ENCODE measurements at places on chromosomes 1 and 21.

GRCh38 chr1:94828251-94828650, 8.1 kb downstream of the SLC44A3 start:
- no peak for DNase-seq

GRCh38 chr1:47223921-47224675, 7.9 kb downstream of the TAL1 start:
- DNase-seq = no peak

DNA sequence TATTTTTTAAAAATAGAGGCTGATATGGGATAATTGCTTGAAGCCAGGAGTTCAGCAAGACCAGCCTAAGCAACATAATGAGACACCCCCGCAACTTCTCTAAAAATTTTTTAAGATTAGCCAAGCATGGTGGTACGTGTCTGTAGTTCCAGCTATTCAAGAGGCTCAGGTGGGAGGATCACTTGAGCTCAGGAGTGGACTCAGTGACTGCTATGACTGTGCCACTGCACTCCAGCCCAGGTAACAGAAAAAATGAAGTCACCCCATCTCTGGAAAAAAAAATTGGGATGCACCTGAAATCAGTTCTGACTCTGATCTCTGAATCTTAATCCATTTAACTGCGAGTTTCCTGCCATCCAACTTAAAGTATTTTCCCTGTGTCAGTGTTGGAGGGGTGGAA, 124.2 kb downstream of the MRPS6 start:
- DNase-seq = no peak

GRCh38 chr1:167659450-167659849, 29.4 kb downstream of the RCSD1 start:
- no peak for DNase-seq

- no peak for DNase-seq
Observed at GRCh38 chr1:211468595-211468994, 23.4 kb downstream of the RD3 start.

DNA sequence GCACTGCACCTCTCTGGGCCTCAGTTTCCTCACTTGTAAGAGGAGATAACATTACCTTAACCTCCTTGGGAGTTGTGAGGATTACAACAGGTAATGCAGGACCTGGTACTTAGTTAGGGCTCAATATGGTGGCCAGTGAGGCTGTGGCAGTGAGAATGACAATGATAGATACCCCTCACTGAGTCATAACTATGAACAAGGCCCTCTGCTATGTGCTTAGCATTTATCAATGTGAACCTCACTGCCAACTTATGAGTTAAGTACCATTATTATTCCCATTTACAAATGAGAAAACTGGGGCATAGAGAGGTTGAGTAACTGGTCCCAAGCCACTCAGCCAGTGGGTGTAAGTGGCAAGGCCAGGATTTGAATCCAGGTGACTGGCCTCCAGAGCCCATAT, 64.4 kb downstream of the HMGB4 start:
- DNase-seq = no peak

DNA sequence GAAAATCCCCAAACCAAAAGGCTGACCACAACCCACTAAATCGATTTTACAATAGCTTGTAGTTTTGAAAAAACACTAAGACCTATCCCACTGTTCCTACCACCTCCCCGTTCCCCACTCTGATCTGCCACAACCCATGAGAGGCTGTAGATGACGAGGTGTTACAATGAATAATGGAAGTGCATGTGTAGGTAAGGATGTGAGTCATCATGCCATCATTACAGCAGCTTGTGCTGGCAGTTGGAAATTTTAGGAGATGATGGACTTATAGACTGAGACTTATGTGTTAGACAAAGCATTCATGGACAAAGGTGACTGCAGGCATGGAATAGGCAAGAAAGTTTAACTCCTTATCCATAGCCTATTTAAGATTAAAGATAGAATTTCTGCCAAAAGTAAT, 184.7 kb upstream of the CACYBP start:
- peak; percentile 14 for DNase-seq

GRCh38 chr1:247797518-247797917, 26.4 kb downstream of the OR14A16 start:
- no peak for DNase-seq

- no peak for DNase-seq
Observed at GRCh38 chr1:159339536-159339935, 37.4 kb downstream of the FCER1A start.

DNA sequence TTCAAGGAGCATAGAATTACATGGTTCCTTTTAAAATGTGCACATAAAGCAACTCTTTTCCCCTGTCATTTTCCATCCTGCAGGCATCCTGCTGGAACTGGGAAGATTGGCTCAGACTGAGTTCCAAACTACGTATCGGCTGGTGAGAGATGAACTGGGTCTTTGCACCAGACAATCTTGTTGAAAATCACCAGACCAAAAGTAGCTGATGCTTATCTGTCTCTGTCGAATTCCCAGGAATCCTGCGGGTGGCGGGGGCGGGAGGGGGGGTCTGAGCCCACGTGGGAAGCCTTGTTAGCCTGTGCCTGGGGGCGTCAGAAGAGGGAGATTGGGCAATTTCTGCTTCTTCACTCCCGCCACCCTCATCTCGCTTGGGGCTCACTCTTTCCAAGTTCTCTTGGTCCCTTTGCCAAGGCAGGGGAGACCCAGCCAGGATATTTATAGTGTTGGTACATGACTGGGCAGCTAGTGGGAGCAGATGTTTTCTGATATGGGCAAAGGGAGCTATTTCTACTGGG, 90.1 kb upstream of the SLC25A33 start:
- no peak for DNase-seq

DNA sequence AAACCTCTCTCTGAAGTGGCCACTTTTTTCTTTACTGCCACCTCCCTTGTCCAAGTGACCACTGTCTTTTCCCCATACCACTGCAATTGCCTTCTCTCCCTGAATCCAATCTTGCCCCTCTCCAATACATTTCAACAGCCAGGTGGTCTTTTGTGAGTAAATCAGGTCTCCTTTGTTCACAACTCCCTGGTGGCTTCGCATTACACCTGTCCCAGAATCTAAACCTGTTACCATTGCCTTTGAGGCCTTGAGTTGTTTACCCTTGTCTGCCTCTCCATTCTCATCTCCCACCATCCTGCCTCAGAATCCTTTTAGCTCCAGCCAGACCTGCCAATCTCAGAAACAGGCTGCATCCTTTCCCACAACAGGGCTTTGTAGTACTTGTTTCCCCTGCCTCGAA, 21.8 kb upstream of the DYNLT5 start:
- no peak for DNase-seq

GRCh38 chr1:180237869-180238476, 7.9 kb downstream of the LHX4 start:
- no peak for DNase-seq

DNA sequence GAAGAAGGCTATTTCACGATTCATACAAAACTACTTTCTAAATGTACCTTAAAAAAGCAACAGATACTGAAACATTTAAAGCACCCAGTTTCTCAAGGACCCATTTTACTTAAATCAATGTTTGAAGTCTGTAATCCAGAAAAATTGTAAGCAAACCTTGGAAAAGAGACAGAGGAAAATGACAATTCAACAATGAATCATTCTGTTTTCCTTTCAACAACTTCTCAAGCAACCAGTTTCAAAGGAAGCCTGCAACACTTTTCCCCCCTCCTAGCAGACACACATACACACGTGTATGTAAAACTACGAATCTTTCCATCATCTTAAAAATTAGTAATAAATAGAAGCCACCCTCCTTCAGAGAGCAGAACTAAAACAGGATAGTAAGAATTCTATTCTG, 1.2 kb downstream of the RERE start:
- DNase-seq = no peak

DNA sequence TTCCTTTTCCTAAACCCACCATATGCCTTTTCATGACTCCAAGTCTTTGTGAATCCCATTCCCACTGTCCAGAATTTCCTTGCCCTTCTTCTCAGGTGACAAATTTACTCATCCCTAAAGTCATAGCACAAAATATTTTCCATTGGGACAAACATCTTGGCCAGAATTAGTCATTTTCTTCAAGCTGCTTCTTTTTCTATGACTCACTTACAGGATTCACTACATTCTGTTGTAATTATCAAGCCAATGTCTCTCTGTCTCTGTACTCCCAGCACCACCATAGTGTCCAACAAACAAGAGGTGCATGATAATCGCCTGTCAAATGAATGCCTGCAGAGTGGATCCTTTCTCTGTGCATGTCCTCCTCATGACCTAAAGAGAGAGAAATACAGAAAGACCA, 37.8 kb downstream of the SGIP1 start:
- DNase-seq = no peak

DNA sequence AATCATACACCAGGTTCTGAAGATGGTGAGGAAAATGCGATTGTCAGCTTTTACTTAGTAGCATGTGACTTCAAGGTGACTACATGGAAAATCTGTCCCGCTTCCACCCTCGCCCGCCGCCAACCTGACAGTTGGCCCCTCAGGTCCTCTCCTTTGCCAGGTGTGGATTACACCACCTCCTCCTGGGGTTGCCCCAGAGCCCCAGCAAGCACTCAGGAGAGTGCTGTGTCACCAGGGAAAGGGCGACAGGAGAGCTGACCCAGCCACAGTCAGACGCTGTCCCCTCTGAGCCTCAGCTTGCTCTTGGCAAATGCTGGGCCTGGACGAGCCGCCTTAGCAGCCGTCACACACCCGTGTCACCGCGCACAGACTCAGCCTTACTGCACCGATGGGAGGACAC, 17.9 kb downstream of the PTTG1IP start:
- no peak for DNase-seq

- DNase-seq = no peak
Observed at GRCh38 chr1:39833621-39834385, 45.1 kb upstream of the BMP8B start.

DNA sequence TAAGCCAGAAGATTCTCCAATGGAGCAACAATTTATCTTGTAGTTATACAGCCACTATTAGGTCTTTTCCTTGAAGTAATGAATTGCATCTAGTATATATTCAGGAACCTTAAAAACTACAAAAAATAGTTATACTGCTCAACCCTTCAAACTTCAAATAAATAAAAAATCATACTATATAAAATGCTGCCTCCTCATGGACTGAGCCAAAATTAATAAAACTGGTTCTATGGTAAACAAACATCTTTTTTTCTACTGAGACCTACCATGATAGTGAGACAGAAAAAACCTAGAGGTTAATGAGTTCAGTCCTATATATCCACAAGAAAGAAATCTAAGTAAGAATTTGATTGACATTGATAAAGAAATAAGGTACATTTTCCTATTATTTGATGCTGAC, 67.7 kb downstream of the GPATCH2 start:
- no peak for DNase-seq

DNA sequence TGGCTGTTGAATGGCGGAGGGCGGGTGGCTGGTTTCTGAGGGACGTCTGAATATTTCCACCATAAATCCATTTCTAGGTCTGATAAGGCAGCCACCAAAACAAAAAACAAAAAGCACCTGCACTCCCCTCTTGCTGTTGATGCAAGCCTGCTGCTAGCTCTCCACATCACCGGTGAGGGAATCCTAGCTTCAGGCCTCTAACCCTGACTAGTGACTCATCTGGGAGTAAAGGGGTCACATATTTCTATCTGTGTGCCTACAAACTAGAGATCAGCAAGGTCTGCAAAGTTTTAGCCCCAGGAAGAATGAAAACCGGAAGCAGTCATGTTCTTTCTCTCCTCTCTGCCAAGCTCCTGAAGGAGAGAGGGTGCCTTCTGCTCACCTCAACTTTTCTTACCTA, 10.3 kb upstream of the ERMAP start:
- no peak for DNase-seq

DNA sequence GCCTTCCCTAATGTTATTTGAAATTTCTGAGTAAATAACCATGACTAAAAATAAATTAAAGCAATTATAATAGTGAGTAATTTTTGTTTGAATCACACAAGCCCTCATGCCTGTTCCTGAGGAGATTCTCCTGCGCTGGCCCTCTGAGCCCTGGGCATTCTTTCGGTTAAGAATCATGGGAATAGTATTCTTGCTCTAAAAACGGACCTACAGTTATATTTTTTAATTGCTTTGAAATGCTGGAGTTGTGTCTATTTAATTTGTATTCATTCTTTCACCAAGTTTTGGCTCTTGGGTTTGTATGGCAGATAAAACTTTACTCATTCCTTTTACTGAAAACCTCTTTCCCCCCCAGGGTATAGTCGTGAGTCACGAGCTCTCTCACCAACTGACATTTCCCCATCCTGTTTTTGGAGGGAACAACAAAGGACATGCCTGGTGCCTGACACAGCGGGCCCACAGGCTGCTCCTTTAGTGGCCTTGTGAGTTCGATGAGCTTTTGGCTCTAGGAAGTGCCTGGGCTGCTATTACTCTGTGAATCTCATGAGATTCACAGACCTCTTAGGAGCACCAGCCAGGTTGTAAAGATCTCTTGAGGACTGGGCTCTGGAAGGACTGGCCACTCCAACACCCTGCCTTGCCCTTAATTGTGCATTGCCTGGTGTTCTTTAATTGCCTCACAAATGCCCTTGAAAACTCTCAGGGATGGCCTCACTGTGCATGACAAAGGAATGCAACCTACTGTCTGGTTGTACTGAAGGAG, 58.6 kb downstream of the DDR2 start:
- no peak for DNase-seq

DNA sequence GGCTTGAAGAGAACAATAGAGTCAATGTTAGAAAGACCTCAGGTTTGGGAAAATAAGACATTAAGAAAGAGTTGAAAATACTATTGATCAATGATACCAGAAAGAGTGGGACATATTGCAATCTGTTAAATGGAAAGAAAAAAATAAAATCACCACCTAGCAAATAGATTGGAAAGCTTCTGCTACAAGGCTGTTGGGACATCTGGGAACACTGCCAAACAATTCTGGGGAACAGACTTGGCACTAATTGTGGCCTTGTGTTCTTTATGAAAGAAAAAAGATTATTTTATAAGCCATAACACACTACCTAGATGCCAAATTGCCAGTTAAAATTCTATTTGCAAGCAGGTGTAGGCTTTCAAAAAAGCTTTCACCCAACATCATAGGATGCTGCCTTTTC, 137.8 kb downstream of the TSEN15 start:
- DNase-seq = no peak

DNA sequence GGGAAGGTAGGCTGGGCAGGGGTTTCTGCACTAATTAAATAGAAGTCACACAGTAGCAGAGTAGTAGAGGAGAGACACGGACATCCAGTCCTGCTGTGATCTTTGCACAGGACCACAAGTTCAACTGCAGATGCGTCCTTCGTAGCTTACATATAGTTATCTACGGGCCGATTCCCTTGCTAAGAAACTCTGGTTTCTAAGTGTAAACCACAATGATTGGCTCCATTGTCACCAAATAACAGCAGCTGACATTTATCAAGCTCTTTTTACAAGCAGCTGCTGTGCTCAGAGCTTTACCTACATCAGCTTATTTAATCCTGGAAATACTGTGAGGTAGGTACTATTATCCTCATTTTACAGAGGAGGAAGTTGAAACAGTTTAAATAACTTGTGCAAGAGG, 3.1 kb downstream of the SLC45A3 start:
- no peak for DNase-seq

All from CD4-positive, alpha-beta T cell treated with Interleukin-2 at 100 ng/mL for 4 hours (primary cell).